ENCODE measurements at places on chromosomes 12 and 14.

- no peak for DNase-seq
Measured at GRCh38 chr12:108649126-108649525, 15.4 kb upstream of the SELPLG start.

GRCh38 chr12:3607039-3607720 lies 116.2 kb downstream of the PRMT8 start:
- no peak for DNase-seq

DNA sequence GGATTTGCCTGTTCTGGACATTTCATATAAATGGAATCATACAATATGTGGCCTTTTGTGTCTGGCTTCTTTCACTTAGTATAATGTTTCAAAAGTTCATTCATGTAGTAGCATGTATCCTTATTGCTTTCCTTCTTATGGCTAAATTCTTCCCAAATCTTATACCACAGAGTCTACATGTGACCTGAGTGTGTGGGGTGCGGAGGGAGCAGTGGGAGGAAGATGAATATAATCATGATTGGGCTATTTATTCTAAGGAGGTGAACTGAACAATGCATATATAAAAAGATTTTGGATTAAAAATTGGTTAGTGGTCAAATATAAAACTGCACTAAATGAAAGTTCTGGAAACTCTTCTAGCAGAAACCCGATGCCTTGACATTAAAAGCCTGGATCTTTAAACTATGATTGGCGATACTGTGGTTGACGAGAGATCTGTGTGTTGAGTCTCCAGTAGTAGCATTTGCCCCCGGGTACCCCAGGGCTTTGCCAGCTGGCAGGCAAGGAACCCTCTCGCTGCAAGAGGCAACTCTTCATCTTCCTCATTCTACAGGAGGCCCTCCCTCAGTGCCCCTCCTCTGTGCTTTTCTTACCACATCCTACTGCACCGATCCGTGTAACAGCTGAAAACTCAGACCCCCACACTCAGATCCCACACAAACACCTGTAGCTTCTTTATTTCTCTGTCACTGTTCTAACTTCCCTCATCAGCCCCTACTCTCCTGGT lies 2.6 kb downstream of the CYP46A1 start:
- no peak for DNase-seq

DNA sequence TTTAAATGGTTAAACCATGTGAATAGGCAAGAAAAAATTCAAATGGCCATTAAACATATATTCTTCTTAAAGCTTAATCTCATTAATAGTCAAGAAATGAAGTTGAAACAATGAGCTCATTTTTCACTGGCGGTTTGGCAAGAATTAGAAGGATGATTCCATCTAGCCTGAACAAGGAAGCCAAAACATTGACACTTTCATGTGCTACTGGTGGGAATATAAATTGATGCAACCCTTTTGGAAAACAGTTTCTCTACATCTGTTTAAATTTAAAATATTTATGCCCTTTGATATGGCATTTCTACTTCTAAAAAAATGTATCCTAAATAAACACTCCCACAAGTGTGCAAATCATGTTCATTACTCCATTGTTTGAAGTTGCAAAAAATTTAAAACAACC lies 174.7 kb upstream of the HIF1A start:
- DNase-seq: no peak

DNA sequence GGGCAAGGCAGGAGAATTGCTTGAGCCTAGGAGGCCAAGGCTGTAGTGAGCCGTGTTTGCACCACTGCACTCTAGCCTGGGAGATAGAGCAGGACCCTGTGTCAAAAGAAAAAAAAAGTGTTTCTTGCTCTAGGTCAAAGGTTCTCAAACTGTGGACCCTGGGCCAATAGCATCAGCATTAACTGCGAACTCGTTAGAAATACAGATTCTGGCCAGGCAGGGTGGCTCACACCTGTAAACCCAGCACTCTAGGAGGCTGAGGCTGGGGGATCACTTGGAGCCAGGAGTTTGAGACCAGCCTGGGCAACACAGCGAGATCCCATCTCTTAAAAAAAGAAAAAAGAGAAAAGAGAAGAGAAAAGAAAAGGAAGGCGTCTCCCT lies 858 bp downstream of the RILPL2 start:
- DNase-seq: no peak

DNA sequence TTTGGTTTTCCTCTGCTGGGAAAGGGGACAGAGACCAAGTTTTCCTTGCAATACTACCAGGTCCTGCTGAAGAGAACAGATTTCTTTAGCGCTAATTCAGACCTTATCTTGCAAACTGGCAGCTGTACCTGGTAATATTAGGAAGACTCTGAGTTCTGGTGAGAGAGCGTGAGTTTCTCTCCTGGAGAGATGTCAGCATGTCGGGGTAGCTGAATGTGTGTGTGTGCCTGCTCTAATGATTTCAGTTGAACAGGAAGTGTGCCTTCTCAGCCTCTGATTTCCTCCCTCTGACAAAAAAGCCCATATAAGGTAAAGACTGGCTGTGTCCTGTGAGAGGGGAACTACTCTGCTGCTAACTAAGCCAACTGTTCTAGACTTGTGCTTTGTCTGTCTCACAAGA lies 10.3 kb upstream of the ERP27 start:
- no peak for DNase-seq

GRCh38 chr14:22334275-22334577 lies 254.8 kb downstream of the DAD1 start:
- DNase-seq: no peak

DNA sequence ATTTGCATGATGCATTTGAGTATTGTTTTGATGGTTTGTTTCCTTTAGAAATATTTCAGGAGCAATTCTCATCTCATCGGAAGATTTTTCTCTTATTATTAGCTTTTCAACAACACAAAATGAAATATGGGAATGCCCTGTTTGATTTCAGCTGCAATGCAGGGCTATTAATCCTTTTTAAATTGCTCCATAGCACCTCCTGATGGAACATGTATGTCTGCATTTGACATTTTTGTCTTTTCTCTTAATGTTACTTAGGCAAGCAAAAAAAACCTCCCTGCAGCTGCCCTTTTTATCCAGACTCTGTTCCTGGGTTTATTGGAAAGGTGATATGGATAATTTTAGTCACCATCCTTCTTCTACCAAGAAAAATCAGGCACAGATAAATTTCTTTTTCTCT lies 895.8 kb downstream of the RPS29 start:
- DNase-seq: no peak

DNA sequence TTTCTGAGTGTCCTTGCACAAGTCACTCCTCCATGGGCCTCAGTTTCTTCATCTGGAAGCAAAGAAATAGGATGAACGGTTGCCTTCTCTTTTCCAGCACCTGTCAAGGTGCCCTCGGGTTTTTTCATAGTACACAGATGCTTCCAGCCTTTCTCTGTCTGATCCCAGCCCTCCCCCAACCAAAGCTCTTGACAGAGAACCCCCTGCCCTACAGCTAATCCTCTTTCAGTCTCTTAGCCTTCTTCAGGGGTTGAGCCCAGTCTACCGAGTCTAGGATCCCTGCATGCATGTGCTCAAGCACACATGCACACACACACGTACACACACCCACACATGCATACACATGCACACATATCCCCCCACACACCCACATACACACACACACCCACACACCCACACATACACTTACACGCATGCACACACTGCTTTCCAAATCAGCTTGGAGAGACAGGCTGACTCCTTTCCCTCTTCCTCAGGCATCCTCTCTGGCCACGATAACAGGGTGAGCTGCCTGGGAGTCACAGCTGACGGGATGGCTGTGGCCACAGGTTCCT lies 4.7 kb downstream of the CDCA3 start:
- no peak for DNase-seq

DNA sequence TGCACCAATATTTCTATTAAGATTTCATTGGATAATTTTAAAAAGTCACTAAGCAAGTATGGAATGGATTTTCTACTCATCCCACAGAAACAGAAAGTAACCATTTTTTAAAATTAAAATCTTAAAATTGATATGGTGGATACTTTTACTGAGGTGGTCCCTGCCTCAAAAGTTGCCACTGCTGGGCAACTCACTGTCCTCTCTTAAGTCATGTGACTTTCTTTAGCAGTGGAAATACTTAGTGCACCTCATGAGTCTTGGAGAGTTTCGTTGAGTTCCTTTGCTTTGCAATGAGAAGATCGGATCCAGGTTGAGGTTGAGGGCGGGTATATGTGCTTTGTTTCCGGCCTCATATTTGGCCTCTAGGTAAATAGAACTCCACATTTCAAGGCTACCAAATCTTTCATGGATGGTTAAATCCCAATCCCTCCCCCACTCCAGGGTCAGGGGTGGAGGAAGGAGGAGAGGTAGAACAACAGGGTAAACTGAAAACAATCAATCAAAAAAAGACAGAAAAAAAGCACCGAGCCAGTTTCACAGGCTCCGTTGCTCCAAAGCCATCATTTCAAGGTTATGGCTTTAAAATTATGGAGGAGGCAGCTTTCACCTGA lies 39.5 kb upstream of the DUSP6 start:
- no peak for DNase-seq

- DNase-seq: no peak
Measured at GRCh38 chr12:84660139-84660538, 252.5 kb downstream of the SLC6A15 start.

DNA sequence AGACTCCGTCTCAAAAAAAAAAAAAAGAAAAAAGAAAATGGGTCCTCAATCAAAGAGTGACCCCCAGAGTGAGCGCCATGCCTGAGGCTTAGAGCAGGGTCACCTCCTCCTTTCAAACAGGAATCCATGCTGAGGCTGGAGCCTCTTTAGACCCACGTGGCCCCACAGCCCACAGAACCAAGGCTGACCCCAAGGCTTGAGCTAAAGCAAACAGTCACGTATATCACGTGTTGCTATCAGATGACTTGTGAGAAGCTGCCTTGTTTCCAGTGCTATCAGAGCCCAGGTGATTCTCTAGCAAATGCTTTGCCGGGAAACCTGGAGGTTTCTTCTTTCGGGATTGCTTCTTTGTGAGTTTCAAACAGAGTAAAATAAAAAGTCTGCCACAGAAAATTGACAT lies 31.7 kb upstream of the DYNC1H1 start:
- DNase-seq: no peak

- DNase-seq: no peak
Measured at GRCh38 chr12:18320036-18320617, 58.8 kb downstream of the PIK3C2G start.

GRCh38 chr14:49692193-49692757 lies 645 bp upstream of the KLHDC1 start:
- no peak for DNase-seq

DNA sequence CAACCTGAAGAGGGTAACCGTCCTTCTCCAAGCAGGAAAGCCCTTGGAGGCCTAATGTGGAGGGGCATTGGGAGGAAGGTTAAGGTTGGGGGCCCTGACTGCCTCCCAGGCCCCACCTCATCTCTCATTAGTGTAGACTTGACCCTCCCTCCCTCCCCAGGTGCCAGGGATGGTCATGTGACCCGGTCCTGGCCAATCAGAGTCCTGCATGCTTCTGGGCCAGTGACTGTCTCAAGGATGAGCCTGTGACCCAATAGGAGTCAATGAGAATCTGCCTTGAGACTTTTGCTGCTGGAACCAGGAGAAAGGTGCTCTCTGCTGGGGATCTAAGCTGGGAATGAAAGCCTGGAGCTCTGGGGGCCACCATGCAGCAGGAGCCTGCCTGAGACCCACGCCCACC lies 70.8 kb downstream of the NCOR2 start:
- DNase-seq: no peak

DNA sequence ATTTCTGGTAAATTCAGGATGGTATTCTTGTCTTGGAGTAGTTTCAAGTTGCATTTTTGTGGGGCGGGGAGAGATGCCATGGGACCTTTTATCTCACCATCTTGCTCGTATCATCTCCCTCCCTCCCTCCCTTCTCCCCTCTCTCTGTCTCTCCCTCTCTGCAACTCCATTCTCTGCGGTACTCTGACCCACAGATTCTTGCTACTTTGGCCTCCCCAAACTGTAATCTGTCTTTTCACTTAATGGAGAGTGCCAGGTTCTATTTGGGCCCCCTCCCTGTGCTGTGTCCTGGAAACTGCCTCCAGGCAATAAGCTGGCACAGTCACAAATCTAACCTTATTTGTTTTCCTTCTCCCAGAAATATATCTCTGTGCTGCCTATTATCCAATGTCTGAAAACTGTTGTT lies 175.2 kb downstream of the PAWR start:
- no peak for DNase-seq

GRCh38 chr14:23580948-23581281 lies 2.3 kb upstream of the JPH4 start:
- DNase-seq: no peak

- no peak for DNase-seq
Measured at GRCh38 chr12:106780010-106780631, 5.6 kb downstream of the RIC8B start.

DNA sequence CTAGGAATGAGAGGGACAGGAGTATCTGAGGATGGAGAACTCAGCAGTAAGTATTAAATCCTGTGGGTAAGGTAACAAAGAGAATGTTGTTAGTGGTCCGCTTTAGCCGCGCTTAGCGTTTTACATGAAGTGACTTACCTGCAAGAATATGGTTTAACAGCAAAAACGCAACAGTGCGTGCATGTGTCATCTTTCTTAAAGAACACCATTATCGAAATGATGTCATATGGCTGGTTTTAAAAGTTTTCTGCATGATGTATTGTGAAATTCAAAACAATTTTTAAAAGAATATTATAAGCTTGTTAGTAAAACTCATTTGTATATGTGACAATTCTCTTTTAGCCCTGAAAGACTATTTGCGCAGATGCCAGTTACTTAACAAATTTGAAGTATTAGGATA lies 1.7 kb downstream of the LEMD3 start:
- no peak for DNase-seq

GRCh38 chr14:51836417-51836816 lies 24.0 kb upstream of the GNG2 start:
- DNase-seq: no peak

GRCh38 chr14:99986396-99986795 lies 78.8 kb upstream of the EVL start:
- no peak for DNase-seq

DNA sequence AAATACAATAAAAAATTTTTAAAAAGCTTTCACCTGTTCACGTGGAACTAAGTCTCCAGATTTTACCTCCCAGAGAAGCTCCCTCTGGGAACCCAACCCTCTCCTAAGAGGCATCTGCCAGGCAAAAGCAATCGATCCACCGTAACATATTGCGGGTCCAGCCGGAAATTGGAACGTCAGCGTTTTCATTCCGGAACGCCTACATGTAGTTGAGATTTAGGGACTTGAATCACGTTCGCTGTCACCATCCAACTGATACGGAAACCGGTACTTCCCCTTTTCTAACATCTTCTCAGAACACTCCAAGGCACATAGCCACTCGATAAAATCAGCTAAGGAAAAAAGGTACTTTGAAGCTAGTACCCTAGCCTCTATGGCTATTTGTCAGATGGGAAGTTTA lies 70.3 kb downstream of the COX16 start:
- peak; percentile 0 for DNase-seq

DNA sequence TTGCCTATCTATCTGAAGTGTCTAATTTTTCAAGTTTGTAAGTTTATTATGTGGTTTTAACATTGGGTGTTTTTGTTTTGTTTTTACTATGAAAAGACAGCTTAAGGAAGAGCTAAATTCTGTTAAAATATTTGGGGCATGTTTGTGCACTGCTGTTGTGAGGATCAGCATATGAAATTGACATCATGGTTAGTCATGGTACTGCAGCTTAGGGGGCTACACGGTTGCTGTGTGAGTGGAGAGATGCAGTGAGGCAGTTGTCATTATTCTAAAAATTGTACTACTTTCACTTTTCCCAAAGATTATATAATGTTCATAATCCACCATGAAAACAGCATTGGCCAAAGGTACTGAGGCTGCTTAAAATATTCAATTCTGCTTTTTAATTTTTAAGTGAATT lies 49.0 kb downstream of the ZC3H14 start:
- no peak for DNase-seq

GRCh38 chr14:83312511-83312910 lies 1778.9 kb upstream of the SEL1L start:
- DNase-seq: no peak

GRCh38 chr12:3744229-3744901 lies 8.5 kb downstream of the CRACR2A start:
- no peak for DNase-seq
